Pancreas (tissue), 10 donors: ENCODE measurements at places on chromosomes 6 and 20. TPM values are rescaled to one million over a fixed set of nuclear protein-coding genes. Genes with fewer than 3 reads are reported as not detected.

- no peak for DNase-seq
Observed at GRCh38 chr6:168504366-168504765, 63.4 kb downstream of the SMOC2 start.

- DNase-seq = peak; percentile 44
Observed at GRCh38 chr20:34703424-34704176, 544 bp upstream of the TP53INP2 start.

- DNase-seq = no peak
Observed at GRCh38 chr6:5082487-5083306, 2.4 kb upstream of the PPP1R3G start.

DNA sequence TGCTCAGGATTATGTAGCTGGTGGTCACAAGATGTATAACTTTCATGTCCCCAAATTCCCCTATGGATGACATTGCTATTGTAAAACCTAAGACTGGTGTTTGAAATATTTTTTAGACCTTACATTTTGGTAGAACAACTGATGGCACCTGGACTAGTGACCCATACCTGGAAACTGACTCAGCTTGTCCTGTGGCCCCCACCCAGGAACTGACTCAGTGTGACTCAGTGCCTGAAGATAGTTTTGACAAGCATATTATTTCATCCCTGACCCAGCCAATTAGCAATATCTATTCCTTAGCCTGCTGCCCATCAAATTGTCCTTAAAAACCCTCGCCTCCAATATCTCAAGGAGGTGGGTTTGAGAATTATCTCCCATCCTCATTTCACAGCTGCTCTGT is 90.9 kb upstream of the GRIK2 start:
- DNase-seq = no peak

- no peak for DNase-seq
Observed at GRCh38 chr20:2408111-2408510, 27.4 kb downstream of the TGM6 start.

- no peak for DNase-seq
Observed at GRCh38 chr6:10151144-10151915, 263.5 kb downstream of the TFAP2A start.

DNA sequence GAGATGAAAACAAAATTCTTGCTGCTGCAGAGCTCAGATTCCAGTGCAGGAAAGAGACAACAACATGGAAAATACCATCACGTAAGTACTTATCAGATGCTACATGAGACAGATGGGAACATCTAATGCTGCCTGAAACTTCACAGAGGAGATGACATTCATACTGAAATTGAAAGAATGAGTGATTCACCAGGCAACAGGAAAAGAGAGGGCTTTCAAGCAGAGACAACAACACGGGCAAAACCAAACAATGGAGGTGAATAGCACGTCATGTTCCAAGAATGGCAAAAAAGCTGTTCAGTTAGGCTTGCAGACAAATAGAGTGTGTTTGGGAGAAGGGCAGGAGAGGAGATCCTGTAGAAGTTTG is 39.3 kb downstream of the GTF2H5 start:
- no peak for DNase-seq

DNA sequence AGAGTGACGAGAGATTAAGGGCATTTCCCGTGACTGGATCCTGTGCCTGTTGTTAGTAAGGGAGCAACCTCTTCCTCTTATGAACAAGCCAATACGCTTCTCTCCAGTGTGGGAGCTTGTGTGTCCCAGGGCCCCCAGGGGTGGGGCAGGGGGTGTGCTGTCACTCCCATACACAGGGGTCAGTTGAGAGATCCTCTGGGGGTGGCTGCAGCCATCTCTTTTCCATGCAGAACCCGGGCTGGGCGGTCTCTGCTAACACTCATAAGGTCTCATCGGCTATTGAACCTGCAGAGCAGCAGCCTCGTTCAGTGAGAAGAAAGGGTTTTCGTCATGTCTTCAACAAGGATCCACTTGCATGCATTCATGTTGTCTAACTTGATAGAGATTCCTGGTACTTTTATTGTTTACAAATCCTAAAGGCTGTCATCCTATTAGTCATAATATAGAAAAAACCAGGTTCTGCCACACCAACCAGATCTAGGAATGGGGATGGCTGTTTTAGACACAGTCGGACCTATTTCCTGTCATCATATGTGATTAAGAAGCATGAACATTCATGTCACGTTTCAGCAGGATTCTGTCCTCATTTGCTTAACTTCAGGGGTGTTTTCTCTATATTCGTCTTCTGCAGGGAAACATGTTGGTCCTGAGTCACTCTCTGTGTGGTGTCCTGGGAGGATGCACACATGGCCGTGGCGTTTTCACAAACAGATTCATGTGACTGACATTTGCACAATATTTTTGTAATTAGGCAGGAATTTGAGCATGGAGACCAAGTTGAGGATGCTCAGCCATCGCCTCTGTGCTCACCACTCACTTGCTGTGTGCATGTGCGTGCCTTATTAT is 13.3 kb upstream of the THBS2 start:
- DNase-seq = no peak

DNA sequence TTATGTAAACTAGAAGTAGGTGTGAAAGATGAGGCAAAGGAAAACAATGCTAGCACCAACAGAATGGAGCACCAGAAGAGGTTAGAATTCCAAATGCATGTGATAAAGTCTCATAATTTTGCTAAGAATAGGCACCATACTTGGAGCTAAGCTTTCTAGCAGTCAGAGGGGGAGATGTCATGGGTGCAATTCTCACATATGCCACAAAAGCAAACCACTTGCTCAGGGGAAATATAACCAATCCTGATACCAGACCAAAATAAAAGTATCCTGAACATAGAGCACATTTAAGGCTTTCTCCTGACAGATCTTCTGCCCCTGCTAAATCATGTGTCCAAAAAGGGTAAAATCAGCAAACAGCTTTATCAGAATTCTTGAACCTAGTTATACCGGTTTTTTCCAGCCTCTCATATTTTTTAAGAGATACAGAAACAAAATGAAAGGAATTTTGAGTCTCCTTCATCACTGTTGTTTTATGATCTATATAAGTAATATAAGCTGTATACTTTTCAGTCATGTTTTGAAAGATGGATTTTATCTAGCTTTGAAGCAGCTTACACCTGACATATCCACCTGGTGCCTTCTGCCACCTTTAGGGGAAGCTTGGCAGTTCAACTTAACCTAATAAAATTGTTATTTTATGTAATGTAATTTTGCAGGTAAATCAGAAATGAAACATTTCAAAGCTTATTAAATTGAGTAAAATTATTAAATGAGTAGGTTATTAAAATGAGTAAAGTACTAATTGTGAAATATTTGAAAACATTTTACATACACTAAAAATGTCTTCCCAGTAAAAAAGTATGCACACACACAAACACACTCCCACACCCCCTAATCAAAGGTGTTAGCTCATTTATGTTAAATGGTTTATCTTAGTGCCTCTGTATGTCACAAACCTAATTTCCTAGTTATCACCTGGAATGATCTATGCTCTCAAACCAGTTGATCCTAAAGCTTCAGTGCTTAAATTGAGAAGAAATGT is 2.8 kb downstream of the SPO11 start:
- DNase-seq = no peak

- no peak for DNase-seq
Observed at GRCh38 chr6:21970569-21971300, 326.1 kb downstream of the PRL start.

DNA sequence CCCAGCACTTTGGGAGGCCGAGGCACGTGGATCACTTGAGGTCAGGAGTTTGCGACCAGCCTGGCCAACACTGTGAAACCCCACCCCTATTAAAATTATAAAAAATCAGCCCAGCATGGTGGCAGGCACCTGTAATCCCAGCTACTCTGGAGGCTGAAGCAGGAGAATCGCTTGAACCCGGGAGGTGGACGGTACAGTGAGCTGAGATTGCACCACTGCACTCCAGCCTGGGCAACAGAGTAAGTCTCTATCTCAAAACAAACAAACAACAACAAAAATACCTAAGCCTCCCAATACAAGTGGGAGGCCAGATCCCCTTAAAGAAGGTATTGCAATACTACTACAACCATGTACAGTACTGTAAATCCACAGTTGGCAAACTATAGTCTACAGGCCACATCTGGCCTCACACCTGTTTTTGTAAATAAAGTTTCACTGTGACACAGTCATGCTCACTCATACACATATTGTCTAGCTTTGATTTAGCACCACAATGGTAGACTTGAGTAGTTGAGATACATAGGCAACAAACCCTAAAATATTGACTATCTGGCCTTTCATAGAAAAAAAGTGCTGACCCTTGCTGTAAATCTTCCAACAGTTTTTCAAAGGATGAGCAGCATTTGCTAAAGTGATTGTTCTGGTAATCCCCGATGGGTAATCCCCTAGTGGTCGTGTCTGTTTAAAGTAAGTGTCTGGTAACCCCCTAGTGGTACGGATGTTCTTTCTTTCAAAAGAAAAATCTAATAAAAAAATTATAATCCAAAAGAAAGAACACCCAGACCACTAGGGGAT is 202.0 kb downstream of the RNGTT start:
- DNase-seq = no peak

GRCh38 chr6:163533443-163533842 is 118.9 kb downstream of the QKI start:
- DNase-seq = no peak

DNA sequence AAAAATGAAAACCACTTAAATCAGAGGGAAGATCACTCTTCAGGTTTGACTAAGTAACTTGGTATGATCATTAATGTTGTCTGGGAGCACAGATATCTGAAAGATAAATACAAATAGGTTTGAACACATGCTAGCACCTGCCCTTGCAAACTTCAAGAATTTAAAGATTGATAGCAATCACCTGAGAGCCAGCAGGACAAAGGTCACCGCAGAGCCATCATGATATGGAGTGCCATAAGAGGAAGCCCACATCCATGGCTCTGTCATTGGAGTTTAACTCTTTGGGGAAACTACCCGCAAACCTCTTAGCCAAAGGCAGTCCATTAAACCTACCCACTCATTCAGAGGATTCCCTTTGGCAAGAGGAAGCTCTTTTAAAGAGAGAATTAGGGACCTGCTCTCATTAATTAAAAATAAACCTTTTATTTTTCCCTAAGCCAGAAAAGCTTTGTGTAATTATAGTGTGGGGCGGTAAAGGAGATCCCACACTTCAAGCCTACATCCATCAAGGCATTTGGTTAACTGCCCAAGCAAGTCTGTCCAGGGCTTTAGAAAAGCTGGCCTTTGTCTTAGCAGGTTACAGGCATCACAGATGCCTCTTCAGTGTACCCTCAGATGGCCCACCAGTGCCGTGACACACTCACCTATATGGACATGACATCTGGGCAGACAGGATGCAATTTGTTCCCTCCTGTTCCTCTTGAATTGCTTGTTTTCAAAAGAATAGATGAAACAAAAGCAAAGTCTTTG is 73.0 kb downstream of the SASH1 start:
- DNase-seq = no peak

GRCh38 chr20:55424476-55424875 is 580.8 kb downstream of the CBLN4 start:
- DNase-seq = no peak

DNA sequence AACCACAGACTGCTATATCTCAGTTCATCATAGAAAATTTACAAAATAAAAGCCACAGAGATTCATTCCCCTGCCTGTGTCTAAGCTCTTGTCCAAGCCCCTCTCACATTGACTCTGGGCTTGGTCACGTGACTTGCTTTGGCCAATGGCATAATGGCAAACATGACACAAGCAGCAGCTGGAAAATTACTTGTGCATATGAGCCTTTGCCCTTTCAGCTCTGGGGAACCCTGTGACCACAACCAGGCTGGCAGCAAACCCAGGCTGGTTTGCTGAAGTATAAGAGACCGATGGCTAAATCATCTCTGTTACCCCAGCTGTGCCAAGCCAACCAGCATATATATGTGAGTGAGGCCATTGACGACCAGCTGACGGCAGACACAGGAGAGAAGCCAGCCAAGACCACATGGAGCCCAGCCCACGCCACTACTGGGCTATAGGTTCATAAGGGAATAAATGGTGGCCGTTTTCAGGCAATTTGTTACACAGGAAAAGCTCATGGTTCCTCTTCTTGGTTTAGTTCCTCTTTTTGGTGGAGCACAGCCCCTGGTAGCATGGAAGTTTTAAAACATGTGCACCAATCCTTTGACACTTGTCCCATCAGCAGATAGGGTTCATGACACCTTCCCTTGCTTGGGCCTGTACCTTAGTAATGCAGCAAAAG is 31.8 kb upstream of the RSPO4 start:
- DNase-seq = no peak

GRCh38 chr20:23441850-23442313 is 2.4 kb downstream of the CSTL1 start:
- peak; percentile 54 for DNase-seq

DNA sequence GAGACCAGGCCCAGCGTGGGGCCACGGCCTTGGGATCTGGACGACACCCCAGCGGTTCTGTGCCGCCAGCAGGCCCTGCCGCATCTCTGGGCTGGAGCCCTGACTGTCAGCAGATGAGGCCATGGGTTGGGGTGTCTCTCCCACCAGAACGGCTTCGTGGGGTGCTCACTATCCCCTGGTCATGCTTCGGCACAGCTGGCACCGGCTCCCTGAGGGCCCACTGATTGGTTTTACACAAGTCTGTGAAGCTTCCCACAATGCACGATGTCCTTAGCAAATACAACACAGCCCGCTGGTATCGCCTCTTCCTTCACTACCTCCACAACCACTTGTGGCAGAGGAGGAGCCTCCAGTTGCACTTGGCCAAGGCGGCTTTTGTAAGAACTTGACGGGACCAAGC is 94.3 kb downstream of the THBS2 start:
- no peak for DNase-seq

GRCh38 chr6:20658516-20658915 is 124.3 kb downstream of the CDKAL1 start:
- no peak for DNase-seq

CFAP61 gene
- 0.38 TPM for polyA plus RNA-seq

ZFAND3 gene
- 16.8 TPM for polyA plus RNA-seq

SPATS1 gene
- not detected for polyA plus RNA-seq

HINT3 gene
- 2.6 TPM for polyA plus RNA-seq

LY6G5C gene
- 2.4 TPM for polyA plus RNA-seq

RUNX2 gene
- polyA plus RNA-seq = 0.21 TPM

HTR1E gene
- not detected for polyA plus RNA-seq

TFAP2B gene
- not detected for polyA plus RNA-seq

PCNA gene
- 27.4 TPM for polyA plus RNA-seq
